ENCODE measurements at places on chromosomes 1 and 21.

- peak; percentile 31 for DNase-seq
Observed at GRCh38 chr1:28893403-28894102, 20.8 kb upstream of the EPB41 start.

GRCh38 chr1:109111386-109112055, 2.4 kb upstream of the ELAPOR1 start:
- DNase-seq, result peak; percentile 62

GRCh38 chr1:39657402-39657801, 14.5 kb downstream of the NT5C1A start:
- DNase-seq, result peak; percentile 44

GRCh38 chr1:74861867-74862266, 128.9 kb downstream of the TYW3 start:
- no peak for DNase-seq

DNA sequence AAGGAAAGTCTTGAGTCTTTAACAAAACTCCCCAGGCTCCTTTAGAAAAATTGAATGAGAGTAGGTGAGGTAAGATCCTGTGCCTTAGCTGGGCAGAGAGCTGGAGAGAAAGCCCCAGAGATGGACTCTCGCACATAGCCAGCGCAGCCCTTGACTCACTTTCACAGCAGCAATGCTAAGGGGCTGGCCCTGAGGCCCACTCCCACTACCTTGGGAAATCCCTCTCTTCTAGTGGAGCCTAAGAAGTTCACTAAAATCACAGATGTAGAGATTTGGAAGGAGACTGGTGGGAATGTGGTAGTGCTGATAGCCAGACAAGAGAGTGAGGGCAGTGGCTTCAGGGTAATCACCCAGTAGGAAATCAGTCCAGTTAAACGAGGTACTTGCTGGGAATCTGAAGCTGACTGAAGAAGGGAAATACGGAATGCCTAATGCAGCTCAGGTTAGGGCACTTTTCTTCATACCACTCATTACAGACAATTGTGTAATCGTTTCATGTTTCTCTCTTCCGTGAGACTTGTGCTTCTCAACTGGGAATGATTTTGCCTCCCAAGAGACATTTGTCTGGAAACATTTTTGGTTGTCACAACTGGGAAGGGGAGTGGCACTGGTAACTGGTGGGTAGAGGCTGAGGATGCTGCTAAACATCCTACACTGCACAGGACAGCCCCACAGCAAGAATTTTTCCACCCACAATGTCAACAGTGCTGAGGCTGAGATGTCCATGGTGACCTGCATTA, 42.4 kb upstream of the LRRC8C start:
- no peak for DNase-seq

- DNase-seq, result no peak
Observed at GRCh38 chr1:117932576-117932975, 3.0 kb downstream of the WDR3 start.

DNA sequence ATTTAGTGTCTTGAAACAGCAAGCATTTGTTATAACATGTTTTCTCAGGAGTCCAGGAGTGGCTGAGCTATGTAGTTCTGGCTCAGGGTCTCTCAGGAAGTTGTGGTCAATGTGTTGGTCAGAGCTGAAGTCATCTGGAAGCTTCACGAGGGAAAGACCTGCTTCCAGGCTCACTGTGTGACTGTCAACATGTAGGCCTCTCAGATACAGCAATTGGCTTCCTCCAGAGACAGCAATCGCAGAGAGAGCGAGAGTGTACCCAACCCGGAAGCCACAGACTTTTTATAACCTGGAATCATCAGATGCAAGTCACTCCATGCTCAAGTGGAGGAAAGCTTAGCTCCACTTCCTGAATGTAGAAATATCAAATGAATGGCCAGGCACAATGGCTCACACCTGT, 40.9 kb downstream of the TNFRSF9 start:
- DNase-seq, result peak; percentile 76

GRCh38 chr1:71357708-71358107, 276.9 kb upstream of the ZRANB2 start:
- no peak for DNase-seq

- no peak for DNase-seq
Observed at GRCh38 chr21:30695956-30696355, 22.6 kb downstream of the KRTAP21-3 start.

GRCh38 chr1:248860007-248860406, 1.1 kb upstream of the ZNF692 start:
- DNase-seq, result peak; percentile 29

DNA sequence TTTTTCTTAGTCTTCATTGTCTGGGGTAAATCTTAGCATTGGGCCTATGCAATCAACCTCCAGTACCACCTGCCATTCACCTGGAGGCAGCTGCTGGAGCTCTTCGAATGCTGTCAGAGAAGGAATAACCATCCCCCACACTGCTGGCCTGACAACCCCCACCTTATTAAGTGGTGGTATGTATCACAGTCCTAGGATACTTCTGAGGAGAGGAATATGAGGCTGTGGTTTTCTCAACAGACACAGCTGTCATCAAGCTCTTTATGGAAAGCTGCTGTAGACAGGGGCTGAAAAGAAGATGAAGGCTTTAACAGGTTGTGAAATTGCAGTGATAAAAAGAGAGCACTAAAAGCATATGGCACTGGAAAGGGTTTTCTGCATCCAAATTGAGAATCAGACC, 61.7 kb downstream of the TSEN15 start:
- DNase-seq, result no peak
